ENCODE measurements at places on chromosomes 5 and 9.

DNA sequence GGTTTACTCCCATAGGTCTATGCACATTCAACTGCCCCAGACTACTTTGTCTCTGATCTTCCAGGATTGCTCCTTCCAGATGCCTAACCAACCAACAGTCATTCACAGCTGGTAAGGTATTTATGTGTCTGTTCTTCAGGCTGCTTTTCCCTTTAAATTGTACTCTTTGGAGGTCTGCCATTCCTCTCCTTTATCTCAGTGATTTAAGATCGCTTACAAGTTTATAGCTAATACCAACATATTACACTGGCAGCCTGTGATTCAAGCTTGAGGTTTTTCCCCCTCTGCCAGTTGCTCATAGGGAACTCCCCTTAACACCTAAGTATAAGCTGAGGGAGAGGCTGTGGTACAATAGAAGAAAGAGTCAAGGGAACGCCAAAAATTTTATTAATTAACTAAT lies 711.7 kb upstream of the EDIL3 start:
- DNase-seq, result no peak

DNA sequence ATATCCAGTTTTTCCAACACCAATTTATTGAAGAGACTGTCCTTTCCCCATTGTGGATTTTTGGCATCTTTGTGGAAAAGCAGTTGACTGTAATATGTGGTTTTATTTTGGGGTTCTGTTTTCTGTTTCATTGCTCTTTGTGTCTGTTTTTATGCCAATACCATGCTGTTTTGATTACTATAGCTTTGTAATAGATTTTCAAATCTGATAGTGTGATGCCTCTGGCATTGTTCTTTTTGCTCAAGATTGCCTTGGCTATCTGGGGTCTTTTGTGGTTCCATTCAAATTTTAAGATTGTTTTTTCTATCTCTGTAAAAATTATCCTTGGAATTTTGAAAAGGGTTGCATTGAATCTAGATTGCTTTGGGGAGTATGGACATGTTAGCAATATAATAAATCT lies 99.5 kb downstream of the NDUFAF2 start:
- no peak for DNase-seq

- no peak for DNase-seq
Observed at GRCh38 chr9:70263421-70263820, 4.6 kb downstream of the SMC5 start.

- DNase-seq, result peak; percentile 65
Observed at GRCh38 chr9:136848393-136849037, 694 bp upstream of the PHPT1 start.

- no peak for DNase-seq
Observed at GRCh38 chr5:5629607-5629978, 207.1 kb downstream of the ICE1 start.

DNA sequence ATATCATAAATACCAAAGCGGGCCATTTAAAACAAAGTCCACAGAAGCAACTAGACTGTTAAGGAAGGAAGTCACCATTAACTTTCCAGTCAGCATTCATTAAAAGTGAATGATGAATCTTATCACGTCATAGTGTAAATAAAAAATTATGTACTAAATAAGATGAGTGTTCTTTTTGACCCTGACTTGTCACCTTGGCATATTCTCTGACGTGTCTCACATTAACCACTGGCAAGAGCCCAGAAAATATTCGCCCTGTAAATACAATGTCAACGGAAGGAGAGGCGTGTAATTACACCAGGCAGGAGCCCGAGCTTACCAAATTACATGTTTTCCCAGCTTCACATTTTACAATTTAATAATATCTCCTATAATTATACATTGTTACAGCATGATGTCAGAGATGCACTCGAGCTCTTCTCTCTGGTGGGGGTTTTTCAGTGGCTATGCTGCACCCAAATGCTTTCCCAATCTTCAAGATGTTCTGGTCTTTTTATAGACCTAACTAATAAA lies 29.3 kb upstream of the UBE2QL1 start:
- DNase-seq, result no peak

DNA sequence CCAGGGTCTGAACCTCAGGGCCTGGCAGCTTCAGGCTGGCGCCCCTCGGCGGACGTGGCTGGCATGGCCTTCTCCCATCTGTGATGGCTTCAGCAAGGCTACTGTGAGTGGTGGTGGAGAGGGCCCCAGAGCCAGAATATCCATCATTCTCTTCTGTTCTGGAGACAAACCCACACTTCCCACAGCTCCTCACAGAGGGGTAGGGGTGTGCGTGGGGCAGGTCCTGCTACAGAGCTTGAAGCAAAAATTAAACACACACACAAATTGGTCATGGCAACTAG lies 9.6 kb downstream of the GPX3 start:
- no peak for DNase-seq

- no peak for DNase-seq
Observed at GRCh38 chr5:158967541-158967940, 132.2 kb downstream of the EBF1 start.

DNA sequence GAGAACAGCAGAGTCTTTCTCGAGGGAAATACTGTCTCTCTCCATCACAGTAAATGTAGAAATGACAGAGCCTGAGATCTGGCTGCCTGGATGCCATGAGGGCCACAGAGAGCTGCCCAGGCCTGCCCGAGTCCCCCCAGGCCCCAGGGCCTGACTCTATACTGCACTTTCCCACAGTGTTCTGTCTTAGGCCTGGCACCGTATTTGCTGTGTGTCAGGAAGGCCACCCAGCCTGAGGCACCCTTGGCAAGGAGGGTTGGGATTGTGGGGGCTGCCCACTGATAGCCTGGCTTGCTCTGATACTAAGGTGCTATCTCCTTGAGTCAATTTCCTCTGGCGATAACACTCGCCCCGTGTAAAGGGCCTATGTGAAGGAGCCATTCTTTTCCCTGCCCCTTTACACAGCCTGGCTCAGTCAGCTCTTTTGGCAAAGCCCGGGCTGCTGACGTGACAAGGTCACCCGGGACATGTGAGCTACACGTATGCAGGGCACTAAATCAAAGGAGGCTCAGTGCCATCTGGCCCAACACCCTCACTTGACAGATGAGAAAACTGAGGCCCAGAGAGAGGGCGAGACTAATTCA lies 630.1 kb upstream of the KLF4 start:
- DNase-seq, result no peak

DNA sequence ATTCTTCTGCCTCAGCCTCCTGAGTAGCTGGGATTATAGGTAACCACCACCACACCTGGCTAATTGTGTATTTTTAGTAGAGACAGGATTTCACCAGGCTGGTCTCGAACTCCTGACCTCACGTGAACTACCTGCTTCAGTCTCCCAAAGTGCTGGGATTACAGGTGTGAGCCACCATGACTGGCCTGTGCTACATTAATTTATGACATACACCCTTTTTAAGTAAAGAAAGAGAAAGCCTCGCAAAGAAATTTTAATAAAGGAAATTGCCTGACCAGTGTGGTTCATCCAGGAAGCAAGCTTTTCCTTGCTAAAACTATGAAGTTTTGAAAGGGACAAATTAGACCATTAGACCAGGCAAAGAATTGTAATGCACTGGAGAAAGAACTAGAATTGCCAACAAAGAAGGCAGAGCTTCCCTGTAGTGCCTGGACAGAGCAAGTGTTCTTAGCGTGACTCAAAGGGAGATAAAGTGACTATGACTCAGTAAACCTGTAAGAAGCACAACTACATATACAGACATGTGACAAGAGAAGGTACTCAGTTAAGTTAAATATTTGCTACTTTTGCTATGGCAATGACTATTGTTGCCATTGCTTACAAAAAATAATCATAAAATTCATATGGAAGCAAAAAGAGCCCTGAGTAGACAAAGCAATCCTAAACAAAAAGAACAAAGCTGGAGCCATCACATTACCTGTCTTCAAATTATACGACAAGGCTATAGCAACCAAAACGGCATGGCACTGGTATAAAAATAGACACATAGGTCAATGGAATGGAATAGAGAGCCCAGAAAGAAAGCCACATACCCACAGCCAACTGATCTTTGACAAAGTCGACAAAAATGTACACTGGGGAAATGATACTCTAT lies 54.6 kb downstream of the FYB1 start:
- DNase-seq, result no peak

DNA sequence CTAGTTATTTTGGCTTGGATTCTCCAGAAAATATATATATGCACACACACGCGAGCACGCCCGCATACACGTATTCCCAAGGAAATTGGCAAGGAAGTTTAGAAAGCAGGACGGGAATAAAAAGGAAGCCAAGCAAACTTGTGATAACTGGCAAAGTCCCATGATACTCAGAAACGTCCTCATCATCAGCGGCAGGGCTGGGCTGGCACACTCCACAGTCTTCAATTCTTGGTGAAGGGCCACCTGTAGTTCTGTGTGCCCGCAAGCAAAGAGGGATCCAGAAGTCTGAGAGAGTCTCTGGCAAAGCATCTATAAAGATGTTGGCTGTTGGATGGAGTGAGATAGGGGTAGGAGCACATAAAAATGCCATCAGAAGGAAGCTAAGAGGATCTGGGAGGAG lies 289.3 kb upstream of the CTNND2 start:
- DNase-seq, result no peak

DNA sequence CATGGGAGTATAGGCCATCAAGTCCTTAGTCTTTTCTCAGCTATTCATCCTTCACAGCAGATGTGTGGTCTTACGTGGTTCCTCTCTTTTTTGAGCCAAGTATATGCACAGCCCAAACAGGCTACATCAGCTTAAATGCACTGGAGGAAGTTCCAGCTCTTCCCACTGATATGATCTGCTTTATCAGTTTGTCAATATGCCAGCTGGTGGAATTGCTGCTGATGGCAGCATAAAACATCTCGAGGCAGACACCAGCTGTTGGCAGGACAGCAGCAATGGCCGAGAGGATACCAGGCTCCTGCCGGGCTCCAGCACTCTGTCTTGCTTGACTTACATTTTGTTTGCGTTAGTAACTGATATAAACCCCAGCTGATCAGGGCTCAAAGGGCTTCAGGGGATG lies 143.4 kb downstream of the TENT4A start:
- DNase-seq, result no peak

GRCh38 chr5:57749396-57749795 lies 266.8 kb upstream of the ACTBL2 start:
- DNase-seq, result no peak

- DNase-seq, result no peak
Observed at GRCh38 chr9:72947984-72948465, 4.8 kb downstream of the ALDH1A1 start.

DNA sequence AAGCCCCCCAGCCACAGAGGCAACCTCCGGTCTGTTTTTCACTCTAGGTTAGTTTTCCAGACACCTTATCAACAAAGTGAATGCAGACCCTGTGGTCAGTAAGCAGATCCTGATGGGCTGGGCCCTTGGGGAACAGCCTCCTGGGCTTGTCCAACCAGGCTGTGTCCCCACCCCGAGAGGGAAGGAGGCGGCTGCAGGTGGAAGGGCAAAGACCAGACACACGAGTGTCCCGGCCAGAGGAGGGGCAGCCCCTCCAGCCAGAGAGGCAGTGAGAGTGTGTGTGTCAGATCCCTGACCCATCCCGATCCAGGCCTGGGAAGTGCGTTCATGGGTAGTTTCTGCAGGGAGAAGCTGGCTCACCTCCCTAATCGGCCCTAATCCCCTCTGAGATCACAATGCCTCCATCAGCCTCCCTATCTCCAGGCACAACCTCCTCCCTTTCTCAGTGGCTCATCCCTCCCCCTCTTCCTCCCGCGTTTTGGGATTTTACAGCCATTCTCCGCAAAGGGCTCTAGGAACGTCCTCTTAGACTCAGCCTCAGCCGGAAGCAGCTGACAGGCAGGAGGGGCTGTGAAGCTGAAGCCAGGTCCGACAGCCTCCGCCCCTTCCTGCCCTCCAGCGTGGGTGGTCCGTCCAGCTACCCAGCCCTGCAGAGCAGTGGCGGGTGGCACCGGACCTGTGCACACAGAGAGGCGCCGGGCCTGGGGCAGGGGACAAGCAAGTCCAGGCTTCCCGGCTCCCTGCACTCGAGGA lies 9.7 kb downstream of the SLC12A7 start:
- no peak for DNase-seq

- no peak for DNase-seq
Observed at GRCh38 chr9:121283080-121283398, 15.1 kb downstream of the GSN start.

DNA sequence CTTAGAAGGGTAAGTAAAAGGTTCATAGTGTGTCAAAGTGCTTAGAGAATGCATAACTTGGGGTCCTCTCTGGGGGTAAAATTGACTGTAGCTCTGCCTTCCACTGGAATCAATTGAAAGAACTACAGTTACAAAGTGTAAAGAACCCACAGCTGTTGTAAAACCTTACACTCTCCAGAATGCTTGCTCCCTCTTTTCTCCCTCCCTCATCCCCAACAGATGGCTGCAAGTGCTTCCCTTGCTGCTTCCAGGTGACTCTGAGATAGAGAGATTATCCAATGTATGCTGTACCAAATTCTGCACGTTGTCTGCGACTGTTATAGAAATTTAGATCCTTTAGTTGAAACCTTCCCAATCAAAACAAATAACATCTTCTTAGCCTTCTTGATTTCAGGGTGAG lies 126.0 kb downstream of the STK32A start:
- DNase-seq, result no peak

- DNase-seq, result no peak
Observed at GRCh38 chr5:26791021-26791420, 247.4 kb downstream of the CDH9 start.

- peak; percentile 45 for DNase-seq
Observed at GRCh38 chr9:89999534-90000370, 394.9 kb downstream of the GADD45G start.

DNA sequence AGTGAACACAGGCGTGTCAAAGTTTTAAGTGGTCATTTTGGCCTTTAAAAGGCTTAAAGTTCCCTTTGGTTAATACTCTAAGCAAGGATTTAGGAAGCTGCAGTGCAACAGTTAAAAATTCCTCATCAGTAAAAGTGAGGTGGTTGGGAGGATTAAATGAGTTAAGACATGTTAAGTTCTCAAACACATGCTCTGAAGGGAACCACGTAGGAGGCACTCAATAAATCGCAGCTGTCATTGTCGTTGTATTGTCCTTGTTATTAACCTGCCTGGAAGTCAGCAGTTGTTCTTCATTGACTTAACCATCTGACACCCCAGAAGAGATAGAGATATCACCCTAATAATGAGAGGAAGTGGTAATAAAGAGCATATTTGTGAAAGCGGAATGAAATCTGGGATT lies 247.5 kb downstream of the MARCHF11 start:
- DNase-seq, result no peak

DNA sequence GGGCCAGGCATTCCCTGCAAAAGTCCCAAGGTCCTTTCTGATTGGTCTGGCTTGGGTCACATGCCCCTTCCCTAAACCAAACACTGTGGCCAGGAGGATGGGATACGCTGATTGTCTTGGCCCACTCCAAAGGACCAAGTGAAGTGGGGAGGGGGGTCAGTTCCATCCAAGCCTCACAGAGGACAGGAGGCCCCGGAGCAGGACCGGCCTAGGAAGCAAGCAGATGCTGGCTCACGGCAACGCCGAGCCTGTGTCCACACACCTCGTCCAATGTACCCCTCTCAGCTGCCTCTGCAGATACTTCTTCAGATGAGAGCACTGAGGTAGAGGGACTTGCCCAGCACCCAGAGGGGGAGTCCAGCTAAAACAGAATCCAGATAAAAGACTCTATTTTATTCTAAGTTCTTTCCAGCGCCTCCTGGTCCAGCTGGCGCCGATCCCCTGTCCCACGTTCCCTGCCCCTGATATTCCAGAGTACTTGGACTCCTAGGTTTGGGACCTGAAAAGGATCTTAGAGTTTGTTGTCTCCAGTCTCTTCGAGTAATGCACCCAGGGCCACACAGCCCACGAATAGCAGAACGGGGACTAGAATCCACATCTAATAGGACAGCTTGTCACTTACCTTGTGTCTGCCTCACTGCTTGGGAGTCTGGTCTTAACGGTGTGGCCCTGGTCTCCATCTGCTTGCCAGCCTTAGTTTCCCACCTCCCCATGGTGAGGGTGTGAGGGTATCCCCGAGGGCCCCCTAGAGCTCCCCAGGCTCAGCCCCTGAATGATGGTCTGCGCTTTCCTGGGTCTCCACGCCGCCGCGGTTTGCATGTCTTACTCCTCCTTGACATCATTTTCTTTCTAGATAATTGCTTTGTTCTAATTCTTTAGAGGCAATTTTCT lies 72.4 kb upstream of the UNC5A start:
- no peak for DNase-seq

Data from NCI-H526 (cell line).